ENCODE measurements at places on chromosomes 6 and 20.

DNA sequence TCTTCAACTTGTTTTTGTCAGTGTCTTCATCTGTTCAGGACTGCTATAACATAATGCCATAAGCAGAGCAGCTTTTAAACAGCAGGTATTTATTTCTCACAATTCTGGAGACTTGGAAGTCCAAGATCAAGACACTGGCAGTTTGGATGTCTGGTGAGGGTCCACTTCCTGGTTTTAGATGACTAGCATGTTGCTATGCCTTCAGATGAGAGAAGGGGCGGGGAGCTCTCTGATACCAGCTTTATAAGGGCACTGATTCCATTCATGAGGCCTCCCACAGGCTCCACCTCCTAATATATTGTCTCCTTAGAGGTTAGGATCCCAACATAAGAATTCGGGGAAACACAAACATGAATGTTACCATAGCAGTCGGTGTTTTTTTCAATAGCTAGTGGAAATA lies 52.9 kb downstream of the FAM83B start:
- DNase-seq, result no peak

DNA sequence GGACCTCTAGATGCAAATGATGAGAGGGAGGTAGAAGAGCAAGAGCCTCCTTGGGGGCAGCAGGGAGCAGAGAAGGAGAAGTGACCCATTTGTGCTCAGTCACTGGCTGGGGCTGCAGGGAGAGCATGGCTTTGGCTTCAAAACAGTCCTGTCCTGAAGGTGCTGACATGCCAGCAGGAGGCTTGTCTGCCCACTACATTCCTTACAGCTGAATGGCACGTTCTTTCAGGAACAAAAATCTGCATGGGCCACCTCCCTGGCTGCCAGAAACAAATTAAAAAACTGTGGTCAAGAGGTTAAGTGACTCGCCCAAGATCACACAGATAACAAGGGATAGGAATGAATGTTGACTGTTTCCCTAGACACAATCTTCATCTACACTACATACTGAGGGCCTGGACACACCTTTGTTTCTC lies 188.8 kb downstream of the HIVEP2 start:
- peak; percentile 55 for DNase-seq

DNA sequence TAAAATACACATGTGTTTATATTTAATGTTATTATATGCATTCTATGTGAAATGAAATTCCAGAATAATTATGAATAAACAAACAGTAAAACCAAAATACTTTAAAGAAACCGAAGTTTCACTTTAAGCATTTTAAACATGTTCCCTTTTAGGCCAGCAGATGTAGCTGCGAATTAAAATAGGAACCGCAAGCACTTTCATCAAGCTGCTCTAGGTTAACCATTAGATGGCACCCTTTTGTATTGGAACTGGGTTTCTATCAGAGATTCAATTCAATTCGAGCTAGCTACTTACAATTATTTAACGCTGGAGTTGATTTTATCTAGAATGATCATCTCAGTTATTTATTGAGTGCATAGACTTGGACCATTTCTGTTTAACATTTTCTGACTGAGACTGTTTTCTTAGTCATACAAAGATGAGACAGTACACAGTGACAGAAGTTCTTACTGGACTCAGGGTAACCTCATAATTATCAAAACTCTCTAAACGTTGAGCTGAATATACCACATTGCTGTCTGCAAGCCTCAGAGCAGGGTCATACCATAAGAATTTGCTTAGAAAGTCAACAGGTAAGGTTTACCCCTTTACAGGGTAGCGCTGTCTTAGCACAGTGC lies 8.5 kb downstream of the TMEM242 start:
- DNase-seq, result peak; percentile 82

DNA sequence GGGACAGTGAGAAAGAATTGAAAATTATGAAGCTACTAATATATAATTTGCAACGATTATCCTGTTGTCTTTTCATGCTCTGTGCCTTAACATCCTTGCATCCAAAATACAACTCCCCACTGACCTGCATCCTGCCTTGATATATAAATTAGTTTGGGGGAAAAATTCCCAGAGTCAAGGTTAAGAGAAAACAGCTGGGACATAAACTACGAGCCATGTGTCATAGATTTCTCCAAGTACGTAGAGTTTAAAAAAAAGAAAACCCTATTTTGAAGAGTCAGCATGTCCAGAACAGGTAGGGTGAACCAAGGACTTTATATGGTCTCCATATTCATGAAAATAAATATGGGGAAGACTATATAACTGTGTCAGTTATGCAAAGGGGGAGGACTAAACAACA lies 123.8 kb upstream of the MARCKS start:
- DNase-seq, result no peak

- no peak for DNase-seq
Observed at GRCh38 chr6:108945681-108946159, 97.5 kb downstream of the ARMC2 start.

- DNase-seq, result no peak
Observed at GRCh38 chr6:161261325-161261724, 12.5 kb downstream of the AGPAT4 start.

GRCh38 chr20:9837634-9838033 lies 1.2 kb downstream of the PAK5 start:
- DNase-seq, result no peak

DNA sequence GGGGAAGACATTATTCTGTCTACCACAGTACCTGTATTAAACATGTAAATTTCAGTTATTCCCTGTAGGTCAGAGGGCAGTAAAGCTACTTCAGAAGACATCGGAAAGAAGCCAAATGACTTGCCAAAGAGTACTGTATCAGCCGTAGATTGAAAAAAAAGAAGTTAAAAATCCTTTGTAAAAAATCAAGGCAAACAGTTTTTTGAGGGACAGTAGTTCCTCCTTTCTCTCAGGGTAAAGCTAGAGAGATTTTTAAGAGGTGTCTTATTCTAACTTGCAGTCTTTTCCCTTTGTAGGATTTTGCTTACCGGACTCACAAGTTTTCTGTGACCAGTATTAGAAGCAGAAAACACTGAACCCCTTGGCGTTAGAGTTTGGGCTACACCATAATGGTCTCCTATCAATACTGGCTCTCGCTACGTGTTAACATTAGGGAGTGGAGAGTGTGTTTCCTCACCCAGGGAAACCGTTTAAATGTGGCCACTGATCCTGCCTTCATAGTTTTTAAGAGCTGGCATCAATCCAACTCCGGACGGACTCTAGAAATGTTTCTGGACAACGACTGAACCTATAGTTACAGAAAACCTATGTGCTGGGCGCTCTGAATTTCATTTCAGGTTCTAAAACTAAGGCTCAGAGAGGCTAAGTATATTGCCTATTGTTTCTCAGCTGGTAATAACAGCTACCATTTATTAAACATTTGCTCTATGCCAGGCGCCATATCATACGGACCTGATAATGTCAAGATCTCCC lies 1.3 kb upstream of the ASXL1 start:
- no peak for DNase-seq

DNA sequence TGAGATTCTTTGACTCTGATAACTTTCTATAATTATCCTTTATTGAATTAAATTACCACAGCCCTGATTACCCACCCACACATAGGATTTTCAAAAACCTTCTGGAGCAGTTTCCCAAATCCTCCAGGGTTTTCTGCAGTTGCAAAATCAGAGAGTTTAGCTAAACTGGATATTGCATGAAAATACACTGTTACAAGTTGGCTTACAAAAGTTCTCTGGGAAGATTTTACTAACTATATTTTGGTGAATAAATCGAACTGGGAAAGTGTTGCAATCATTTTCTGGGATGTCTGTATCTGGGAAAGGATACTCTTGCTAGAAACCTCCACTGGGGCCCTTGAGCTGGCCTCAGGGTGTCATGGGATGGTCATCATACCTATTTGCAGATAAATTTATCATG lies 97.6 kb upstream of the STMND1 start:
- no peak for DNase-seq

DNA sequence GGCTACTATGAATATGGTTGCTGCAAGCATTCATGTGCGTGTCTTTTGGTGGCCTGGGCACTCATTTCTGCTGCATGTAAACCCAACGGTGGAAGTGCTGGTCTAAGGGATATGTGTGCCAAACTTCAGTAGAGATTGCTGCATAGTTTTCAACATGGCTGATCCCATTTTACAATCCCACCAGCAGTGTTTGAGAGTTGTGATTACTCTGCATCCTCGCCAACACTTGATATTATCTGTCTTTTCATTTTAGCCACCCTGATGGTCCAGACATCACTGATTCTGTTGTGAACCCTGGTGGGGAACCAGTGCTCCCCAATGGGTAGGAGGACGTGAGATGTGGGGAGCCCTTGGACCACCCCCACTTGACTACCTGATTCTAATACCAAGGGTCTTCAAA lies 27.5 kb downstream of the PACSIN1 start:
- DNase-seq, result no peak

DNA sequence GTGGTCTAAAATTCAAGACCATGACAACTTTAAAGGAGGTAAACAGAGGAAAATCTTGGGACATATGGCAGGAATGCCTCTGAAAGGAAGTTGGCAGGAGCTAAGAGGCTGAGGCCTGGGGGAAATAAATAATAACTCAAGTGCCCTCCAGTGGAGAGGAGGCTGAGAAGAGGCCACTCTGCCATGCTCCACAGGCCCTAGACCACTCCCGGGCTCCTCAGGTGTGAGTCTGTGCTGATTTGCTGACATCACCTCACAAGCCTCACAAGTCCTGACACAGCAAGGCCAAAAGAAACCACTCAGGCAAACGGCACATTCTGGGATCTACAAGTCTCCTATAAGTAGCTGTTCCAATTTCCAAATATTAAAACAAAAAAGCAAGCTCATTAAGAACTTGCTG lies 91.0 kb upstream of the RIPOR2 start:
- DNase-seq, result no peak

DNA sequence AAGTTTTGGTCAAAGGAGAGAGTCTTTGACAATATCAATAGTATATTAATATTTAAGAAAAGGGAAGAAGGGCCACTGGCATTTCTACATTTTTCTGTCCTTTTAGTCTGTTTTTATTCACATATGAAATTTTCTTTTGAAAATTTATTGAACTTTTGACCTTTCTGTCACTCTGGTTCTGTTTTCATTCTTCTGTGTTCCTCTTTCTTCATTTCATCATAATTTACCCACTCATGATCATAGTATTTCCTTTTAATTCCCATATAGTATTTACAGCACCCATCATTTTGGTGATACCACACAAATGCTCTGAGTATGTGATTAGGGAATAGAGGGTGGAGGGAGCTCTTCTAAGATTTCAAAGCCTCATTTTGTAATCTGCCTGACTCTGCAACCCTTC lies 142.8 kb downstream of the GJA1 start:
- DNase-seq, result no peak

- no peak for DNase-seq
Observed at GRCh38 chr6:89085409-89086205, 5.1 kb downstream of the PNRC1 start.

GRCh38 chr6:16236631-16237199 lies 1.7 kb upstream of the GMPR start:
- peak; percentile 76 for DNase-seq

GRCh38 chr20:4555188-4555890 lies 166.4 kb upstream of the PRND start:
- peak; percentile 88 for DNase-seq

DNA sequence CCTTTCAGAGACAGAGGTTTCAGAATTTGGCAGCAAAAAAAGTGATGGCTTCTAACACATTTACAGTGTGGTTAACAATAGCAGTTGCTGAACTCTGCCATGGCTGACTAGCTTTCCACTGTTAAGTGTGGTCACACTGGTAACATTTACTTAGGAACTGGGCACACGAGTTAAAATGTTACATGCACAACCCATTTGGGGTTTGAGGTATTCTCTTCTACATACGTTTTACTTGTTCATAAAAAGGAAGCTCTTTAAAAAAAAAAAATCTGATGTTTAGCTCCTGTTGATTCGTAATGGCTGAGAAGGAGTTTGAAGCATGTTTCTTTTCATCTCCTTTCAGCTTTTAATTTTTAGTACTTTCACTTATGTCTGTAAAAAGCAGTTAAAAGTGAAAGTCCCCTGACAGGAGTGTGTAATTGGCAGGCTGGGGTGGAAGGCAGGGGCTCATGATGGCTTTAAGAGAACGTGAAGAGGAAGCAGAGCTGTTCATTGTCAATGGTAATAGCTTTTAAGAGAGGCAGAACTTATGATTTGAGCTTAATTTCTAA lies 245.9 kb downstream of the FARS2 start:
- DNase-seq, result no peak

DNA sequence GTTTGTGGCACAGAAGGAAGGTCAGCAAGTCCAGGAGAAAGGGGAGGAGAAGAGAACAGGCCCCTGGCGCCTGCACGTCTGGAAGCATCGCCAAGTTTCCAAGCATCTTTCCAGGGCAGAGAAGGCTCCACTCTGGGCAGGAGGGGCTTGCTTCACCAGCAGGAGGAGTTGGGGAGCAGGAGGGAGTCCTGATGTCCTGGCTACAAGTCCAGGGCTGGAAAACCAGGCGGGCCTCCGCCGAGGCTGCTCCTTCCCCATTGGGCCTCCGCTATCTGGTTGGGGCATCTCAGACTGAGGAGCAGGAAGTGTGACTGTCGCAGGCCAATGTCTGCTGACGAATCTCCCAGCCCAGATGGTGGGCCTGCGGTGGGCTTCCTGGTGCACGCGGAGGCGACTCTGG lies 421.9 kb downstream of the PREX1 start:
- DNase-seq, result no peak

GRCh38 chr6:56241124-56241802 lies 6.1 kb downstream of the COL21A1 start:
- DNase-seq, result no peak

DNA sequence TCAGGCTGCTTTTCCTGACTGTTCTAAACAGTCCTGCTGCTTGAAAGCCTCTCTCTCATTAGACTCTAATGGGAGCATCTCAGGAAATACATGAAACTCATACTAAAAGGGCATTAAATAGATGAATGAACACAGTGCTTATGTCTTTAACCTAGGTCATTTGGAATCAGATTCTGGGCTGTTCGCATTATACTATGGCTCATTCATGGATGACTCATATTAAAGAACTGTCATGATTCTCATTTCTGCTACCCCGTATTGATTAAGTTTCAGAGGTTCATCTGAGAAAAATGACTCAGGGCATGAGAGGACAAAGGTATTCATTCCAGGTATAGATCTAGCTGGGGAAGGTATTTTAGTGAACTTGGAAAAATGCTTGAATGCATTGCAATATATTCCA lies 335.5 kb downstream of the GJA1 start:
- DNase-seq, result peak; percentile 28

DNA sequence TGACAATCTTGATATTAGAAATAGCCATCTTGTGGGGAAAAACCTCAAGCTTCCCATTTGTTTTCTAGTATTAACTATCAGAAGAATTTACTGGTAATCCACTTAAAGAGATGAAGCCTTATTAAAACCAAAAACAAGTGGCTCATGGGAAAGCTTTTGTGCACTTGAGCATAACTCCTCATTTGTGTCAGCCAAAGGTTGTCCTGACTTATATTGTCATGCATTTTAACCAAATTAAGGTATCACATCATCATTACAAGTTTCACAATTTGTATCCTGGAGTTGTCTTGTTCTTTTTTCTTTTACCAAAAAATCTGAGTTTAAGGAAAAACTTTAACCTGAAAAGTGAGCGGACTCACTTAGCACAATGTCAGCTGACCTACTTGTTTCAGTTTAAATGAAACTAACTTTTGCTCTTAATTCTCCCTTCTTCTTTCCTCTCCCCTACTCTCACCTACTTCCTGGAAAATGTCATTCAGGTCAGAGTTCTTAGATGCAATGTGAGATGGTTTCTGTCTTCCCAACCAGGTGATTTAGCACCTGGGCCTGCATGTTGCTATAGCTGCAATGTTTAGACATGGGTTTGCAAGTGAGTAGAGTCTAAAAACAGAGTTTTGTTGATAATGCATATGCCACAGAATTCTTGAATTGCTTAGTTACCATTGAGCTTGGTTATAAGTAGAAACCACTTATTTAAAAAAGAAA lies 82.8 kb downstream of the TNFAIP3 start:
- DNase-seq, result no peak

GRCh38 chr6:157428427-157429202 lies 47.6 kb downstream of the ZDHHC14 start:
- DNase-seq, result no peak
